ENCODE measurements at places on chromosomes 7 and 10.

DNA sequence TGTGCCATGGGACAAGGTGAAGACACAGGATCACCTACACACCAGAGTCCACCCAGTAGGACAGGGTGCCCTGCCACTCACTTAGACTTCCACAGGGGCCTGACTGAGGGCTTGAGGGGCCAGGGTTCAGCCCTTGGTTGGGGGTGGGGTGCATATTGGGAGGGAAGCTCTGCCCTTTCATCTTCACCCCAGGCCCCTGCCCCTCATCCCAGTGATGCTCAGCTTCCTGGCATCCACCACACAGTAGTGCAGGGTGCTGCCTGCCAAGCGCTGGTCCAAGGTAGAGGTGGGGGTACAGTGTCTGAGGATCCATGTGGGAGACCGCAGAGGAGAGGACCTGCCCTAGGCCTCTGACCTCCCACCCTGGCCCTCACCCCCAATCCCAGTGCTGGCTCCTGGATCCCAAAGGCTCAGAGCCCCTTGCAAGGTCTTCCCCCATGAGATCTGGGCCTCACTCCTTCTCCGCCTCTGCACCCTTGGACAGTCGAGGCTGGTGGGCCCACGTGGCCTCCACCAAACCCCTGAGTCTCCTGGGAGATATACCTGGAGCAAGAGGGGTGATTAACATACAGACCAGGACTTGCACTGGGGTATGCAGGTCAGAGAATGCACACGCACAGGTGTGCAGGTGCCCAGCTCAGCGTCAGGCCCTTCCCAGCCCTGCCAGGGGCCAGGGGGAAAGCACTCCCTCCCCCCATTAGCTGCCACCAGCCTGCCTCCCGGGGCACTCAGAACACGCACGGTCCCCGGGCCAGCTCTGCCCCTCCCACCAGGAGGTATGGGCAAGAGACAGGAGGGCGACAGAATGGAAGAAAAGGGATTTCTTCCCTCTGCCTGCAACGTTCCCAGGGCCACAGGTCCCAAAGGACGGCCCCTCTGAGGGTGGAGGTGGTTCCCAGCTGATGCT is 8.6 kb upstream of the IRF5 start:
- no peak for DNase-seq

- DNase-seq, result no peak
Observed at GRCh38 chr7:55423891-55424290, 58.8 kb downstream of the LANCL2 start.

DNA sequence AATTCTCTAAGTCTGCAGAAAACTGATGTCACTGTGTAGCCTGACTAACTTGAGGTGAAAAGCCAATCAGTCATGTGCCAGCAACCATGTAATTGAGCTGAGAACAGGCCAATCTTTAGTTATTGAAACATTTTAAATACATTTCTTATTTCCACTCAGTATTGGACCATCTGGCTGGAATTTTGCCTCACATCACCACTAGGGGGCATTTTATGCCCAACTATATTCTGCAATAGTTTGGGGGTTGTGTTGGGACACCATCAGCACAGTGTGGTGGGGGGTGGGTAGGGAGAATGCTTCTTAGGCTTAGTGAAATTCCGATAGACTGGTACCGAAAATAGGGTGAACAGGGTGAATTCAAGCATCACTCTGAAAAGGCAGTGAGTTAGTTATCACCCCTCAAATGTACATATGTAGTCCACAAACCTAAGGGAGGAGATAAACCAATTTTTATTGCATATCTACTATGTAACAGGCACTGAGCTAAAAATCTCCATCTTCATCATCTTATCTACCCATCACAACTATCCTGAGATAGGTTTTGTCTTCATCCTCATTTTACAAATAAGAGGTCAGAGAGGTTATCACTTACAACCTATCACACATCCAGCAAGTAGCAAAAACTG is 17.8 kb downstream of the NPSR1 start:
- no peak for DNase-seq

DNA sequence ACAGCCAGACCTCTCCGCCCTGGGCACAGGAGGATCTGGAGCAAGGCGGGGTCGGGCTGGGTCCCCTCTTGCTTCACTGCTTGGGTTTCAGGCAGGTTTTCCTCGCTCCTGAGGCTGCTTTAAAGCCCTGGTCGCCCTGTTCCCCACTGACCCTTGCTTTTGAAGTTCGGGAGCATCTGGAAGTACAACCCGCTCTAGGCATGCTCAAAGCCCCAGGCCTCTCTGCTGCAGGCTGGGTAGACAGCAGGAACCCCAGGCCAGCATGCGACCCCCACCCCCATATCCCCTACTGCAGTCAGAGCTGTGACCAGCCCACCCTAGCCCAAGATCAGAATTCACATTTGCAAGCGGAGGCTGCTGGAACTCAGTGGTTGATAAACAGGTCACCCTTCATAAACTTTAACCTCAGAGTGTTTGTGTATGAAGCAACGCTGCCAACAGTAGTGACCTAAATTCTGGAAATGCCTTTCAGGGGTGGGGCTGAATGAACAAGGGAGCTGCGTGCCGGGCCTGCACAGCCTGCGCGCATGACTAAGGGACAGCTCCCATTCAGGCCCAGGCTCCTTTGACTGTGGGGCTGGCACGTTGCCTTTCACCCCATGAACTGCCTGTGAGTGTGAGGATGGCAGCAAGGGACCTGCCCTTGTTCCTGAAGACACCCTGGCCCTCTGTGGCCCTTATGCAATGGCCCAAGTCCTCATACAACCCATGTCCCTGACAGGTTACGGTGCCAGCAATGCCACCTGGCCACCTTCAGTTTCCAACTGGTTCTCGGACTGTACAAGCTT is 52.5 kb downstream of the PROSER2 start:
- DNase-seq, result peak; percentile 9

GRCh38 chr10:44020322-44021111 is 364.4 kb downstream of the CXCL12 start:
- no peak for DNase-seq

- DNase-seq, result no peak
Observed at GRCh38 chr7:141455723-141456122, 95.5 kb upstream of the AGK start.

DNA sequence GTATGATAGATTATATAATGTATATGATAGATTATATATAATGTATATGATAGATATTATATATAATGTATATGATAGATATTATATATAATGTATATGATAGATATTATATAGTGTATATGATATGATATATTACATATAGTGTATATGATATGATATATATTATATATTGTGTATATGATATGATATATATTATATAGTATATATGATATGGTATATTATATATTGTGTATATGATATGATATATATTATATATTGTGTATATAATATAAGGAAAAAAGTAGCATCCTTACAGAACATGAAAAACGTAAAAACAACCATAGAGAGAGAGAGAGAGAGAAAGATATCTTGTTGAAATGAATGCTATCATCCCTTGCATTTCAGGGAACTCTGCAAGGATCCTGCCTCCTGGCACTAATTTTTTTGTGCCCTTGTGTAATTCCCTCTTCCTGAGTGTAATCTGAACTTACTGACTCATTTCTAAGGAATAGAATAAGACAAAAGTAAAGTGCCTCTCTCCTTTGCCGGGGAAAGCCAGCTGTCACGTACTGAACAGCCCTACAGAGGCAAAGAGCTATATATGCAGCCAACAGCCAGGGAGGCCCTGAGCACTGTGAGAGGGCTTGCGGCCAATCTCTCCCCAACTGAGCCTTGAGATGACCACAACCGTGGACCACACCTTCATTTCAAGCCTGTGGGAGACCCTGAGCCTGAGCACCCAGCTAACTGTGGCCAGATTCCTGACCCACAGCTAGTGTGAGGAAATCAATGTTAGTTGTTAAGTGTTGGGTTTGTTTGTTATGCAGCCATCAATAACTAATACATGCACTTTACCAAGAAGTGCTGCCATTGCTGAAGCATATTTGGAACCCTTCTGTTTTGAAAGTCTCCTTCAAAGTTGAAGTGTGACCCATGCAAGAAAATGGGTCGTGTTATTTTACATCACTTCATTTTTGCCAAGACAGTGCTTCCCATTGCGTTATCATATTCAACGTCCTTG is 61.1 kb upstream of the EZH2 start:
- DNase-seq, result no peak

DNA sequence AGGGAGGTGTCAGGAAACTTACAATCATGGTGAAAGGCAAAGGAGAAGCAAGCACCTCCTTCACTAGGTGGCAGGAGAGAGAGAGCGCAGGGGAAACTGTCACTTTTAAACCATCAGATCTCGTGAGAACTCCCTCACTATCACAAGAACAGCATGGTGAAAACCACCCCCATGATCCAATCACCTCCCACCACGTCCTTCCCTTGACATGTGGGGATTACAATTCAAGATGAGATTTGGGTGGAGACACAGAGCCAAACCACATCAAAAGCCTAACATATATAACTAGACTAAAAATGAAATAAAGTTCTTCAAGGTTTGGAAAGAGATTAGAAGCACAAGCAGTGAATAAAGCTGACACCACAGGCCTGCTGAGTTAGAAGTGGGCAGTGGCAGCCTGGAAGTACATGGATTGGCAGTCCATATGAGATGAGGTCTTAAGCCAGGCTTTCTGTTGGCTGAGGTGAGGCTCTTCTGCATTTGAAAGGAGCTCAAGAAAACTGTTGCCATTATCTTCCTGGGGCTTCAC is 96.4 kb upstream of the MDFIC start:
- DNase-seq, result no peak

Measured in thoracic aorta (tissue), 2 donors.